ENCODE measurements at places on chromosomes 3 and 15. TPM values are rescaled to one million over a fixed set of nuclear protein-coding genes. Genes with fewer than 3 reads are reported as not detected.

Gene DNAH12
- total RNA-seq: 0.07 TPM

Gene C3orf22
- not detected for total RNA-seq

Gene PLSCR2
- not detected for total RNA-seq

Gene C2CD4A
- total RNA-seq: 1.0 TPM

Gene ARID3B
- 36.2 TPM for total RNA-seq

Gene NMB
- 2.7 TPM for total RNA-seq

Gene DAZL
- not detected for total RNA-seq

Gene CELSR3
- total RNA-seq: 15.8 TPM

Gene TMED3
- 40.1 TPM for total RNA-seq

Gene ARL8B
- total RNA-seq: 38.9 TPM

Gene STX19
- total RNA-seq: not detected

Gene CRYGS
- 1.4 TPM for total RNA-seq

Gene CAND2
- 1.9 TPM for total RNA-seq

Gene MAP3K13
- total RNA-seq: 8.9 TPM

Gene OXTR
- 1.1 TPM for total RNA-seq

Gene XXYLT1
- total RNA-seq: 9.6 TPM

Gene LPP
- total RNA-seq: 22.6 TPM

Gene ADAMTS7
- total RNA-seq: 0.23 TPM

Gene KBTBD13
- total RNA-seq: not detected

Gene PAK6
- 0.83 TPM for total RNA-seq

Gene STAB1
- 0.09 TPM for total RNA-seq

Gene SPTSSB
- total RNA-seq: not detected

Gene CLDN16
- total RNA-seq: not detected

Gene CLSTN2
- not detected for total RNA-seq

Gene C3orf49
- not detected for total RNA-seq

Gene SHC4
- 2.5 TPM for total RNA-seq

Gene ST3GAL6
- total RNA-seq: not detected

Gene C2CD4B
- total RNA-seq: 0.43 TPM

Gene PIGX
- total RNA-seq: 43.7 TPM

Gene APOD
- total RNA-seq: not detected

Gene PLAAT1
- not detected for total RNA-seq

Gene ZPLD1
- total RNA-seq: not detected

Gene ECE2
- total RNA-seq: not detected

Gene IL1RAP
- 20.2 TPM for total RNA-seq

Measured in activated CD8-positive, alpha-beta T cell treated with anti-CD3 and anti-CD28 coated beads for 36 hours (primary cell).